ENCODE measurements at places on chromosomes 11 and 22. TPM values are rescaled to one million over a fixed set of nuclear protein-coding genes. Genes with fewer than 3 reads are reported as not detected.

DNA sequence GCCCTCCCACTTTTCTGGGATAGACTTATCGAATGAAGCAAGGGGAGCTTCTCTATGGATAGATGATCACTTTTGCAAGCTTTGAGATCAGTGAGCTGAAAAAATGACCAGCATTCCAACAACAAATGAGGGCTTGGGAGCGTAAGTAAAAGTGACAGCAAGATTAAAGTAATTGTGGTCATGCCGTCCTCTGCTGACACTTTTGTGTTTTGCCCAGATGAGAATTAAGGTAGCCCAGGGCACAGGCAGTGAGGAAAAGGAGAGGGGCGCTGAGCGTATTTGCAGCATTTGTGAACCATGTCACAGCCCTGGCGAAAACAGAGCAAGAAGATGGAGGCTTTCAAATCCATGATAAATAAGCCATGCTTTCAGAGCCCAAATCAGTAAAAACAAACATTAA, 24.6 kb upstream of the TMA7B start:
- DNase-seq: no peak

DNA sequence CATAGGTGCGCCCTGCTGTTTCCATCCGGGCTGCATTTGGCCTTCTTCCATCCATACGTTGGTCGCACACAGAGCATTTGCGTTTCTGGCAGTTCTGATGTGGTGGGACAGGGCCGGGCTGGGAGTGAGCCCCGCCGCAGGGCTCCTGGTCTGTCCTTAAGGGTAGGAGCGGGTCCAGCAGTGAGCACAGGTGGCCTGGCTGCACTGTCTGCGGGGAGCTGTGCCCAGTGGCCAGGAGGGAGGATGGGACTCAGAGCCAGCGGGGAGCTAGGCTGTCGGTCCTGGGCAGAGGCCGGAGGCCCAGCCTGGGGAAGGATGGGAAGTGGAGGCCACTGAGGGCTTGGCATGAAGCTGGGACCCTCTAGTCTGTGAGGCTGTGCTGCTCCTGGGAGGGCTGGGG, 385.1 kb downstream of the TBC1D22A start:
- no peak for DNase-seq

- DNase-seq: no peak
These were observed 17.2 kb upstream of the CD59 start for GRCh38 chr11:33753304-33753967.

GRCh38 chr11:69732910-69733309, 29.1 kb upstream of the FGF19 start:
- no peak for DNase-seq

DNA sequence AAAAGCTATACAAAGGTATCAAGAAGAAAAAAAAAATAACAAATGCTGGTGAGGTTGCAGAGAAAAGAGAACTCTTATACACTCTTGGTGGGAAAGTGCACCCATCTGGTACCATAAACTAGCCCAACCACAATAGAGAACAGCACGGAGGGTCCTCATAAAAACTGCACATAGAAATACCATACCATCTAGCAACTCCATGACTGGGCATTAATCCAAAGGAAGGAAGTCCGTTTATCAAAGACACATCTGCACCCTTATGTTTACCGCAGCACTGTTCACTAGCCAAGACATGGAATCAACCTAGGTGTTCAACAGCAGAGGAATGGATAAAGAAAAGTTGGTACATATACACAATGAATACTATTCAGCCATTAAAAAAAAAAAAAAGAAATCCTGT, 10.8 kb upstream of the CLDN5 start:
- DNase-seq: no peak

DNA sequence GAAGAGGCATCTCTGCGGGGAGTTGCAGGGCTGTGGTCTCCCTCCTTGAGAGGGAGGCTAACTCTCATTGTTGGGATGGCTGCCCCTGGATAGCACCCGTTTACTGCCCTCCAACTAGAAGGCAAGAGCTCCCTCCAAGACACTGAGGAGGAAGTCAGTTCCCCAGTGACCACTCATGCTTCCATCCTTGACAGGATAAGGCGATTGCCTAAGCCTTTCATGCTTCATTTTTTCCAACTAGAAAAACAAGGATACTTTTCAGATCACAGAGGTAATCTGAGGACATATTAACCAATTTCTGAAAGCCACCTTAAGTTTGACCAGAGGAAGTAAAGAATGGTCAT, 186.6 kb downstream of the MAML2 start:
- DNase-seq: no peak

DNA sequence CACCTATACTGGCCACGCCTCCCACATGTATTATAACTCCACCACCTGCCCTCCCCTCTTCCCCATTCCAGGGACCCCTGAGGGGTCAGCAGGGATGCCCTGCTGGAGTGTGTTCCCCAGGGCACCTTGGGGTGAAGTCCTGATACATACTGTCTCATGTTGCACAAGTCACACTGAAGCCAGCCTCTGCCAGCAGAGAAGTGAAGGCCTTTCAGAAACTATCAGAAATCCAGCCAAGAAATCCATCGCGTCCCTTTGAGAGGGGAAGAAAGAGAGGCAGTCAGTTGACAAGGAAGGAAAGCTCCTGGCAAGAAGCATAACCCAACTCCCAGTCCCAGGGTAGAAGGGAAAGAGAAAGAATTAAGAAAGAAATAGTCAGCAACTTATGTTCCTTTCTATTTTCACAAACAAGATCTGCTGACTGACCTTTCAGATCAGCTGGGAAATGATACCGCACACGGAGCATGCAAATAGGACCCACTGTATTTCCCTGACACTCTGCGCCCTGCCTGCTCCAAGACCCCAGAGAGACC, 45.2 kb downstream of the SC5D start:
- DNase-seq: no peak

- no peak for DNase-seq
These were observed 667.3 kb downstream of the OPCML start for GRCh38 chr11:132864811-132865576.

- DNase-seq: no peak
These were observed 30.2 kb upstream of the EP300 start for GRCh38 chr22:41062146-41062545.

GRCh38 chr11:66268952-66269905, 790 bp downstream of the RAB1B start:
- no peak for DNase-seq

DNA sequence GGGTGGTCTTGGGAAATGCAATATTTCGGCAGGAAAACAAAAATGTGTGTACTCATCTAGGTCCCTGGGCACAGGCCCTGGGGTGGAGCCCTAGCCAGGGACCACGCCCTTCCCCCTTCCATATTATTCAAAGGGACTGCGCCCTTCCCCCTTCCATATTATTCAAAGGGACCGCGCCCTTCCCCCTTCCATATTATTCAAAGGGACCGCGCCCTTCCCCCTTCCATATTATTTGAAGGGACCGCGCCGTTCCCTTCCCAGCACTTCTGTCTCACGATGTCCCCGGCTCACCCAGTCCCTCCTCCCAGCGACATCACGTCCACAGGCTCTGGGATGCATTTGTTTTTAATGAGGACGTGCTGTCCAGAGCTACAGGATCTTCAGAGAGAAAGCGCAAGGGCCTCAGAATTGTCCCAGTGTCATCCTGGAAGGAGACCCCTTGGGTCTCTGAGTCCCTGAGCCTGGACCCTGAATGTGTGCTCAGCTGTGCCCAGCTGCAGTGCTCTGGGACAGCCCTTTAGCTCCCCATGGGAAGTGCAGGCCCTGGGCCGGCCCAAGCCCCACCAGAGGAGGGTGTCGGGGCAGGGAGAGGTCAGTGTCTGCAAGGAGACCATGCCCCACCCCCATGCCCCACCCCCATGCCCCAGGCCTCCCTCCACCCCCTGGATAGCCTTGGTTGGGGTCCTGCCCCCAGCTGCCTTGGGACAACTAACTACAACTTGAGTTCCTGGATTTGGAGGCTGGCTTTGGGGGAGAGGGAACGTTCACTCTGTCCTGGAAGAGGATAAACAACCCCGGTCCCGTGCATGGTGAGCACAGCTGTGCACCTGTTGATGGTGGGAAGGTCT, 810.0 kb downstream of the BRD1 start:
- peak; percentile 18 for DNase-seq

GRCh38 chr22:25911243-25911972, 169.4 kb downstream of the MYO18B start:
- no peak for DNase-seq

DNA sequence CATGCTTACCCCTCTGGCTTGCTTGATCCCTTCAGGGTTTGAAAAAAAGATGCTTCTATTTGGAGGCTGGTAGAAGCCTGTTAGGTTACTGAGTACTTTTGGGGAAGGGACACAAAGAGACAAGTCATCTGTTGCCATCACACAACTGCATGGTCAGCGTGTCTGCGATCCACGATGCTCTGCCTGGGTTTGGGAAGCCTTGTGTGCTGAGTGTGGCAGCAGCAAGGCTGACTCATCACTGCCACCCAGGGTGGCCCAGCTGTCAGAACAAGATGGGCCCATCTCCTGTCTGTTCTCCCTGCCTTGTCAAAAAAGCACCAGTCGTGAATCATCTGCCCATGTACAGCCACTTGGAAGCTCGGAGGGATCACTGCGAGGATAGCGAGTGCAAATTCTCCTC, 26.2 kb downstream of the UBASH3B start:
- DNase-seq: no peak

DNA sequence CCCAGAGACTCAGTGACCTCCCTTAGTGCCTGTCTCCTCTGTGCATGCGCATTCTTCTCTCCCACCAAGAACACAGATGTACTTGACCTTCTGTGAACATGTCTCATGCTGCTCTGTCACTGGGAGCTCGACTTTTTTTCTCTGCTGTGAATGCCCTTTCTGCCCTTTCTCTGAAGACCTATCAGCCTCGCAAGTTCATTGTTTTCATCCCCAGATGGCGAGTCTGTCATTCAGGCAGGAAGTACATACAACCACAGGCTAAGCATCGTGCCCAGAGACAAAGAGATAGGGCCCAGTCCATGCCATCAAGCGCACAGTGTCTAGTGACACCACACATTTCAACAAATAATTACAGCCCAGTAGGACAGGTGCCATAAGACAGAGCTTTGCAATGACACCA, 50.4 kb upstream of the RAB1B start:
- DNase-seq: no peak

DNA sequence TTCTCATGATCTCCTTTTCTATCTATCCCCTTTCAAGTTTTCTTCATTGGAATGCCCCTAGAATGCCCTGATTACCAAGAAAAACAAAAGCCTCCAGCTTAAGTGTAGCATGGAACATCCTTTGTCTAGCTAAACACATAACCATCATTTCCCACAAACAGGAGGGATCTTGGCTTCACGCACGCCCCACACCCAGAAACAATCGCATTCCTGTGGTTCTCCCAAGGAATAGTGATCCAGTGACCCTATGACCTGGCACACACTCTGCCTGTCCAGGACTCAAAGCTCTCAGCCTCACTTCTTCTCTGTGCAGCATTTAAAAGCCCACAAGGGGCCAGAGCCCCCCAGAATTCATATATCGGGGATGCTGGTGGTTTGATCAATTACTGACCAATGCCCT, 9.3 kb upstream of the POU2AF1 start:
- DNase-seq: no peak

DNA sequence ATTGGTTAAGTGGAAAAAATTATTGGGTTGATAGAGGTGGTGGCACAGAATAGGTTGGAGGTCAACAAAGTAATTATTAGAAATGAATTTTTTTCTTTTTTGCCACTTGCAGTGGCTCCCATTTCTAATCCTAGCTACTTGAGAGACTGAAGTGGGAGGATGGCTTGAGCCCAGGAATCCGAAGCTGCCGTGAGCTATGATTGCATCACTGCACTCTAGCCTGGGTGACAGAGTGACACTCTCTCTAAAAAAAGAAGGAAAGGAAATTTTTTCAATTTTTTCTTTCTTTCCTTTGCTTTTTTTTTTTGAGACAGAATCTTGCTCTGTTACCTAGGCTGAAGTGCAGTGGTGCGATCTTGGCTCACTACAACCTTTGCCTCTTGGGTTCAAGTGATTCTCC, 2.2 kb upstream of the BCO2 start:
- no peak for DNase-seq

DNA sequence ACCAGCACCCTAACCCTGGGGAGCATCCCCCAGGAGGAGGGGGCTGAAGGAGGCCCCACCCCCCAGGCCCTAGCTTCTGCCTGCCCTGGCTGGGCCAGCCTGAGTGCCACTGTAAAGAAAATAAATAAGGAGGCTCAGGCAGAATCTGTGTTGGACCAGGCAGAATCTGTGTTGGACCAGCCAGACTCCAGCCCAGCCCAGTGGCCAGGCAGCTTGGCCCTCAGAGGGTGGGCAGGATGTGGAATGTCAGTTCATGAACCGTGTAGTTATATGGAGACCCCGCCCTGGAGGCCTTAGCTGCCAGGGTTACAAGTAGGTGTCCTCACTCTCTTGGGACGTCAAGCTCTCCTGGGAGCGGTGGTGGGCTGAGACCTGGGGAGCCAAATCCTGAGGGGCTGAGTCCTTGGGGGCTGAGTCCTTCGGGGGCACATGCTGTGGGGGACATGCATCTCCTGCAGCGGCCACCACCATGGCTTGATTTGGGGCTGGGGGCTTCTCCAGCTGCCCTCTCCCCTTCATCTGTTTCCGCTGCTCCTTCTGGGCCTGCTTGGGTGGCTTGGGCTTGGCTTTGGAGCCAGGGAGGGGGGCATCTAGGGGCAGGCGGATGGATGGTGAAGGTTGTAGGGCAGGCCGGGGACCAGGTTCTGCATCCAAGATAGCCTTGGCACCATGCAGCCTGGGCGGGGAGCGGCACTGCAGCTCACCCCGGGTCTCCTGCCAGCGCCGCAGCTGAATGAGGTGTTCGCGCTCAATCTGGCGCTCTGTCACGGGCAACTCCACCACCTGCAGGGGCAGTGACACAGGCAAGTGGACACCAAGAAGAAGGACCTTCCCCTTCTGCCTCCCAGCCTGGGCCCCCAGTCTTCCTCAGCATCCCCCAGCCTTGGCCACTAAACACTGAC, 3.0 kb upstream of the CASTOR1 start:
- no peak for DNase-seq

Gene PARVA
- 101 TPM for total RNA-seq

Gene P2RY2
- 20.2 TPM for total RNA-seq

Gene CYTH4
- 16.3 TPM for total RNA-seq

Gene B3GAT1
- 8.6 TPM for total RNA-seq

Gene RCOR2
- 2.0 TPM for total RNA-seq

Gene DEFB131B
- total RNA-seq: not detected

Gene TSPAN18
- 19.1 TPM for total RNA-seq

Gene RNF215
- 17.5 TPM for total RNA-seq

Gene SYT7
- total RNA-seq: 6.7 TPM

Gene LAYN
- 8.6 TPM for total RNA-seq

Gene RAB36
- 21.5 TPM for total RNA-seq

Gene KCNQ1
- 63.0 TPM for total RNA-seq

Gene PNPLA5
- total RNA-seq: not detected

Gene NXPE1
- not detected for total RNA-seq

Gene C11orf42
- not detected for total RNA-seq

Gene MS4A7
- 33.2 TPM for total RNA-seq

Gene UFD1
- 47.6 TPM for total RNA-seq

Gene BTG4
- not detected for total RNA-seq

Gene OR52E1
- not detected for total RNA-seq

Gene BLID
- 2.6 TPM for total RNA-seq

Measured in ureter (tissue), 1 donor.